ENCODE measurements at places on chromosomes 1 and 21. TPM values are rescaled to one million over a fixed set of nuclear protein-coding genes. Genes with fewer than 3 reads are reported as not detected.

- no peak for DNase-seq
These were observed 36.5 kb downstream of the KCNK2 start for GRCh38 chr1:215119056-215119455.

DNA sequence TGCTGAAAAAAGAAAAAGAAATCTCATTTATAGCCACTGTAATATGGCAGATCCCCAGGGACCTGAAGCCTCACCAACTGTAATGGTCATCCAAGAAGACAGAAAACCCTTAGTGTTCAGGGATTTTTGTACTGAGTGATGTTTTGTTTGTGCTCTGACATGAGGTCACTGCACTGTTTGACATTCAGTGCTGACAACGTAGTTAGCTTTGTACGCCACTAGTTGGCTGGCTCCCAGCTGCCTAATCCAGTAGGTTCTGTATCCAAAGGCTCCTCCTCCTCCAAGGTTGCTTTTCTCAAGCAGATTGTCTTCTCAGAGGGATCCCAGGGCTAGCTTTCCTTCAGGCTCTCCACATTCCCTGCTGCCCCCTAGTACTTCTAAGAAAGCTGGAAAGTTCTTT lies 9.5 kb upstream of the YRDC start:
- peak; percentile 68 for DNase-seq

DNA sequence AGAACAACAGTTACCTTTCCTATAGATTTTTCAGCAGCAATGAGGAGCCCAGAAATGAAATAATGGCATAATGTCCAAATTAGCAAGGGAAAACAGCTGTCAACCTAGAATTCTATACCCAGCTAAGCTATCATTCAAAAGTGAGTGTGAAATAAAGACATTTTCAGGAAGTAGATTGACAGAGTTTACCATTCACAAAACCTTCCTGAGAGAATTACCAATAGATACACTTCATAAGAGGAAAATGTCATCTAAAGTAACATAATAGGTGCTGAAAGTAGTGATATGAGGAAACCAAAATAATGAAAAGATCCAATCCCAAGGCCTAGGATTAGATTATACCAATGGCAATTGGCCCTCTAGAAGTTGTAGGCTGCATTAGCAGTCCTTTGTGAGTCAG lies 34.6 kb downstream of the OBSCN start:
- DNase-seq = no peak

GRCh38 chr1:198151688-198152087 lies 5.1 kb upstream of the NEK7 start:
- DNase-seq = no peak

DNA sequence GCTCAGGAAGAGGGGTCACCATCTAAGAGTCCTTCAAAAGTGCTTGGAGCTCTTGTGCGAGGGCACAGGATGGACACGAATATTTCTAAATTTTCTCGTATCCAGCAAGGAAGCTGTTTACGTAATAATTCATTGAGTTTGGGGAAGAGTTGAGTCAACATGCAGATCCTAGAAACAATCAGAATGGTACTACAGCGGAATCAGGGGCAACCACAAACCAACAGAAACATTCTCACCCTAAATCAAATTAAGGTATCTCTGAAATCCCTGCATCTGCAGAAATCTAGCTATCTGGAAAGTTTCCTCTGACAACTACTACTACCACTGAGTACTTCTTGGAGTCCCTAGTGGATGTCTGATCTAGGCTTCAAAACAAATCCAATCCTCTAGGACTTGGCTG lies 352.4 kb downstream of the LTN1 start:
- DNase-seq = no peak

DNA sequence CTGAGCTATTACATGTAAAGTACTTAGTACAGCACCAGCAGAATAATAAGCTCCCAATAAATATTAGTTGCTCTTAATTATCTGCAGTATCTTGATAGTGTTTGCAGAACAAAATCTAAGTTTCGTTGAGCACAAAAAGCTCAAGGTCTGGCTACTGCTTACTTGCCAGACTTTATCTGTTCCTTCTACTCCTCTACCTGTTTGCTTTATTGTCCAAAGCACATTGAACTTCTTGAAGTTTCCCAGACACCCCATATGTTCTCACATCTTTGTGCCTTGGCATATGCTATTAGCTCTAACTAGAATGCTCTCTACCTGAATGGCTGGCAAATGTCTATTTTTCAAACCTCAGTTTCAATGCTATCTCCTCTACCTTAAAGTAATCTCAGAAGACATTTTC lies 54.9 kb downstream of the LRRC40 start:
- DNase-seq = no peak

DNA sequence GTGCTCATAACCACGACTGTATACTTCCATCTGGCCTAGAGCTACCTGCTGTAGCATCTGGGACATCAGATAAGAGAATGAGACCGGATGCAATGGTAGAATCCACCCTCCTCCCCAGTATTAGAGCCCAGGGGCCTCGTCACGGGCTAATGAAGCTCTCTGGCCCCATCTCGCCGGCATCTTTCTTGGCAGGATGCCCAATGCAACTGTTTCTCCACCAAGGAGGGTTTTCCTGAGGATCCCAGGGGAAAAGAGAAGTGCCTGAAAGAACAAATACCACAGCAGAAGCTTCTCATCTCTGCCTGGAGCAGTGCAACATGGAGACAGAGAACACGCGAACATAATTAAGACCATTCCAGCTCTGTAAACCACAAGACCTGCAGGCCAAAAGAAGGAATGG lies 80.0 kb downstream of the VWA5B1 start:
- DNase-seq = no peak

DNA sequence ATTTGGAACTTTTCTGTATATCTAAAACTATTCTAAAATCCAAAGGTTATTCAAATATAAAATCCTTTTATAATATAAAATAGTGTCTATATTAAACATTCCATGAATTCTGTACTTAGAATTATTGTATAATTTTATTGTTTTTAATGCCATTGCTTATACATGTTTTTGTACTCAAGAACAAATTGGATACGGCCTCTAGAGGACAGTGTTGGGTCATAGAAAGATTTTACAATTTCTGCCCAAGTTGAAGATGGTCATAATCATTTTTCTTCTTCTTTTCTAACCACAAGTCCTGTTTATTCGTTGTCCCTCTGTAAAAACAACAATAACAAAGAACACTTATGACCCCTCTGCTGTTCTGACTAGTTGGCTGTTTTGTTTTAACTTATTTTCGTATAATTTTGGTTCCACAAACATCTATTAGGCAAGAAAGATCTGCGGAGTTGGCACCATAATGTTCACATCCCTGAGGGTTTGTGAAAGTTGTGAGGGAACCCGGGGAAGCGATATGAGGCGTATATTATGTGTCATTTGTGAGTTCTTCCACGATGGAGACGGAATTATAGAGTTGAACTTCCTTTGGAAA lies 75.7 kb upstream of the KIF26B start:
- no peak for DNase-seq

GRCh38 chr1:93567255-93567918 lies 114.2 kb downstream of the BCAR3 start:
- no peak for DNase-seq

GRCh38 chr21:39610703-39611102 lies 2.0 kb upstream of the B3GALT5 start:
- DNase-seq = peak; percentile 86

GRCh38 chr21:43803558-43804300 lies 14.4 kb downstream of the RRP1 start:
- DNase-seq = peak; percentile 58

- no peak for DNase-seq
These were observed 2.5 kb downstream of the FMN2 start for GRCh38 chr1:240094041-240094722.

- peak; percentile 84 for DNase-seq
These were observed 69.2 kb upstream of the SSBP3 start for GRCh38 chr1:54475357-54475881.

DNA sequence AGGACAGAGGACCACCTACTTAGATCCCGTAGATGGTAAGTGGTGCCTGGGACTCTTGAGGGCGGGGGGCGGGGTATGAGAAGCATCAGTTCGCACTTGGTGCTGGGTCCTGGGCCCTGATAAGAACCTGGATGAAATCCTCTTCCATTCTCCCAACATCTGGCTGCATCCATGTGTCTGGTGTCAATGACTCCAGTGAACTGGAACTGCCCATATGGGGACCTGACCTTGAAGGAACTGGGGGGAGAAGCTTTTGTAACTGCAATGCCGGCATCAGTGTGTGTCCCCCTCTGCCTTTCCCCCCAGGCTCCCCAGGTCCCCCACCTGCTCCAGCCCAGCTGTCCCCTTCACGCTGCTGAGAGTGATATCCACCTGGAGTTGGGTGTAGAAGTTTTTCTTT lies 49.7 kb upstream of the EPB41 start:
- DNase-seq = no peak

GRCh38 chr1:234869182-234870019 lies 259.2 kb downstream of the TOMM20 start:
- no peak for DNase-seq

GRCh38 chr1:234264832-234265231 lies 108.4 kb upstream of the COA6 start:
- DNase-seq = no peak

DNA sequence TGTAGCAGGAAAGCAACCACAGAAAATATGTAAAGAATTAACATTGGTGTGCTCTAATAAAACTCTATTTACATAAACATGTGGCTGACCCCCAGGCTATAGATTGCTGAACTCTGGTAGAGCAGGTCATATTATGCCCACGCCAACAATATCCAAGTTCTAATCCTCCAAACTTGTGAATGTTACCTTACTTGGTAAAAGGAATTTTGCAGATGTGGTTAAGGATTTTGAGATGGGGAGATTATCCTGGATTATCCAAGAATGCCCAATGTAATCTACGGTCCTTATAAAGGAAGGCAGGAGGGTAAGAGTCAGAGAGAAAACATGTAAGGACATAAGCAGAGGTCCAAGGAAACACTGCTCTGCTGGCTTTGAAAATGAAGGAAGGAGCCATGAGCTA lies 201.0 kb downstream of the USH2A start:
- no peak for DNase-seq

- DNase-seq = no peak
These were observed 8.9 kb downstream of the LSS start for GRCh38 chr21:46219591-46220239.

GRCh38 chr1:89381618-89382017 lies 17.8 kb downstream of the GBP6 start:
- DNase-seq = no peak

DNA sequence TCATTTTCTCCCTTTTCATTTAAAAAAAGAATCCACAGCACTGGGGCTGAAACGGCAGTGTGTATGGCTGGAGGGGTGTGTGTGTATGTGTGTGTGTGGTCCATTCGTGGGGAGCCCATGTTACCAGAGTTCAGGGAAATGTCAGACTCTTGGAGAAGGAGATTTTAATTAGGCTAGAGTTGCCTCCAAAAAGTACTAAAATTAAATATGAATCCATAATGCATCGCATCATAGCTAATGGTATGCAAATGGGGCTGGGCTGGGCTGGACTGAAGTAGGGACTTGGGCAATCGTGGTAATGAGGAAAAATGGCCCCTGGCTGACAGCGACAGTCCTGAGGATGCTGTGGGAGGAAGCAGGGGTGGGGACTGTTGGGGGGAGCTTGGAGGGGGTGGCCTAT lies 24.8 kb downstream of the GRIK3 start:
- no peak for DNase-seq

DNA sequence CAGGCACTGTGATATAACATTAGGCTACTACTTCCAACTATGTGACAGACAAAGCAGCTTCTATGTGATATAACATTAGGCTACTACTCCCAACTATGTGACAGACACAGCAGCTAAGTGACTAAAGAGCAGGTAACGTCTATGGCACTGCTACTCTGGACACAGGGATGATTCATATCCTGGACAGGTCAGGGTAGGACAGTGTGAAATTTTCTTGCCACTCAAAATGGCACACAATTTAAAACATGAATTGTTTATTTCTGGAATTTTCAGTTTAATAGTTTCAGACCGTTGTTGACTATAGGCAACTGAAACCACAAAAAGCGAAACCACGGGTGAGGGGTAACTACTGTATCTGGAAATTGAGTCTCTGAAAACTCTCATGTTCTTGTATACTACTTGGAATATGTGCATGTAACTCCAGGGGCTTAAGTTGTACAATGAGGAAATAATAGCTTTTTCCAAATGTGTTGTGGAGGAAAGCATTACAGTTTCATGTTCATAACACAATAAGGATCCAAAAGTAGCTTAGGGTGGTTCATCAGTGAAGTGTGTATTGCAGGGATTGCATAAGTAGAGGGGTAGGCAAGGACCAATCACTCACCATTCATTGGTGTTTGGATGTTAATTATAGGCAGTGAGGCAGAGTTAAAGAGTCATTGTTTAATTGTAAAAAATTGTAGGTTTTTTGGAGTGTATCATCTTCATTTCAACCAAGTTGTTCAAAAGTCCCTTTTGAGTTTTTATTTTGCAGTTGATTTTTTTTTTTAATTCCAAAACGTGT lies 5.3 kb downstream of the DTL start:
- no peak for DNase-seq

DNA sequence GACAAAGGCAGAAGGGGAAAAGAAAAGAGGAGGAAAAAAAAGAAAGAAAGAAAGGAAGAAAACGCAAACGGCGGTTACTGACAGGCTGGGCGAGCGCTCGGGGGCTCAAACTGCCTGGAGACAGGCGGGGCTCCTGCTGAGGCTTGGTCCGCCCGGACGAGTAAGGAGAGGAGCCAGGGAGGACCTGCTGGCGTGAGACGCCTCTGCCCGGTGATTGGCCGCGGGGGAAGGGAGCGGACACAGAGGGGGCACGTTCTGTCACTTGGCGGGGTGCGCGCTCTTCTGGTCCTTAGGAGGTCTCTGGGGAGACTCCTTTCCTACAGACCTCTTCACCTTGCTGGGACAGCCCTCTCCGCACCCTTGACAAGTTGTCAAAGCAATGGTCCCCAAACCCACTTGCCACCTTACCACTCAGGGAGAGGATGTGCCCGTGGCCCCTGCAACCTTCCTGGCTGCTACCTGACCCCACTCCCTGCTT lies 791 bp upstream of the PIK3R3 start:
- DNase-seq = peak; percentile 86

DNA sequence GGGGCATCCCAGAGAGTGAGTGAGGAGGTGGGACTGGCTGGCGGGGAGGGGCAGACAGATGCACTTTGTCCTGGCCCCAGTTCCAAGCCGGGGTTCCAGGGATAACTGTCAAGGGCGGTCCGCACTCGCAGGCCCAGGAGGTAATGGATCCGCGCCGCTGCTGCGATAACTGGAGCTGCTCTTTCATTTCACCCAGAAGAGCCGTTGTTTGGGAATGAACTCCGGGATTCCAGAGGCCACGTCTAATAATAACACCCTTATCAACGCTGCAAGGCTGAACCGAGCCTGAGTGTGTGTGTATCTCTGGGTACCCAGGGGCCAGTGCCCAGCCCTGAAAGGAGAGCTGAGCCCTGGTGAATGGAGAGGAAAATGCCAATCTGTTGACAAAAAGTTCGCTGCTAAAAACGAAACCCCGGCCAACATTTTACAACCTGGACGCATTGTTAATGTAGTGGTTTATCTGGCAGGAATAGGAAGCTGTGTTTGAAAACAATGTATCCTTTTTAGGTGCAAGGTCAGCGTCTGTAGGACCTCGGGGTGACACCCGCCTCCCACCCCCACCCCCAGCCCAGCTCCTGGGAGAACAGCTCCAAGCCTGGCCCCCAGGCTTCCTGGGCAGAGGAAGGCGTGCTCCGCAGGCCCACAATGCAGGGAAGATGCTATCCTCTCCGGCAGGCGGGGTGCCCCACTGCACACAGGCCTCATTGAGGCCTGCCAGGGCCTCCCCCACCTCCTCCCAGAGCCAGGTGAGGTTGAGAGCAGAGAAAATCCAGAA lies 119.7 kb downstream of the PROX1 start:
- DNase-seq = peak; percentile 41

Gene CLDN8
- not detected for total RNA-seq

Gene SLC44A5
- 8.0 TPM for total RNA-seq

Gene TNNI3K
- total RNA-seq = not detected

Gene CRP
- total RNA-seq = not detected

Gene KRTAP21-2
- total RNA-seq = not detected

Gene RCSD1
- 0.31 TPM for total RNA-seq

Gene OR2T11
- not detected for total RNA-seq

Gene MMP23B
- total RNA-seq = 11.9 TPM
